ENCODE measurements at places on chromosomes 1 and 21.

DNA sequence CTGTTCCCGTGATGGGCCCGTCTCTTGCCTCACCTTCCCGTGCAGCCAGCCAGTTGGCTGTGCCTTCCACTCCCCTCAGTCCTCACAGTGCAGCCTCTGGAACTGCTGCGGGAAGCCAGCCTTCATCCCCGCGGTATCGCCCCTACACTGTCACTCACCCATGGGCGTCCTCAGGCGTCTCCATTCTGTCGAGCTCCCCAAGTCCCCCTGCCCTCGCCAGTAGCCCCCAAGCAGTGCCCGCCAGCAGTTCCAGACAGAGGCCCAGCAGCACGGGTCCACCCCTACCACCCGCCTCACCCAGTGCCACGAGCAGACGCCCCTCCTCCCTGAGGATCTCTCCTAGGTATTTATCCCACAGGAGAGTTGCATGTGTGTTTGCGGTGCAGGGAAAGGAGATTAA lies 73.5 kb downstream of the UBE4B start:
- no peak for DNase-seq

DNA sequence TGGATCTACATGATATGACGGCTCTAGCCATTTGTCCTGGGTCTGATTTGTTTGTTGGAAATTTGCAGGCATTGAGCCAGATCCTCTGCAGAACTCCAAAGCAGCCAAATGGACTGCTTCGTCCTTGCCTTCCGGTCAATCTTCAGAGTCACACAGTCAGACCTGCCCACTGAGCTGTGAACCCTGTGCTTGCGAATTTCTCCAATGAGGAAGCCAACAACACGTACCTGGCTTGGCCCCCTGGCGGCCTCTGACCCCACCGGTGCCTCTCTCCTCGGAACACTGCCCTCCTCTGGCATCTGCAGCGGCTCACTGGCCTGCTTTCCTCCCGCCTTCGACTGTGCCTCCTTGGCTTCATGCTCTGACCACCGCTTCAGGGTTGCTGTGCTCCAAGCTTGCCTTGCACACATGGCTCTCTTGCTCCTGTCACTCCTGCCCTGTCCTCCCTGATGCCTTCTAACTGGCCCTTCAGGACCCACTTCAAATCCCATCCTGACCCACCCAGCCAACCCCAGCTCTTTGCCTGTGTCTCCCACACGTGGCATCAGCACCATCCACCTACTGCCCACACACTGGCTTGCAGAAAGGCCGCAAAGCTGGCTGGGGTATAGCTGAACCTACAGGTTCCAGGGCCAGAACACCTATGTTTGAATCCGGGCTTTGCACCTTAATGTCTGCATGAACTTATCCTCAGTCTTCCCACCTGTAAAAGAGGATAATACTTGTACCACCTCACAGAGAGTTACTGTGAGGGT lies 128.2 kb downstream of the KCNN3 start:
- DNase-seq, result no peak

- DNase-seq, result no peak
Measured at GRCh38 chr1:168726281-168726680, 2.7 kb downstream of the DPT start.

DNA sequence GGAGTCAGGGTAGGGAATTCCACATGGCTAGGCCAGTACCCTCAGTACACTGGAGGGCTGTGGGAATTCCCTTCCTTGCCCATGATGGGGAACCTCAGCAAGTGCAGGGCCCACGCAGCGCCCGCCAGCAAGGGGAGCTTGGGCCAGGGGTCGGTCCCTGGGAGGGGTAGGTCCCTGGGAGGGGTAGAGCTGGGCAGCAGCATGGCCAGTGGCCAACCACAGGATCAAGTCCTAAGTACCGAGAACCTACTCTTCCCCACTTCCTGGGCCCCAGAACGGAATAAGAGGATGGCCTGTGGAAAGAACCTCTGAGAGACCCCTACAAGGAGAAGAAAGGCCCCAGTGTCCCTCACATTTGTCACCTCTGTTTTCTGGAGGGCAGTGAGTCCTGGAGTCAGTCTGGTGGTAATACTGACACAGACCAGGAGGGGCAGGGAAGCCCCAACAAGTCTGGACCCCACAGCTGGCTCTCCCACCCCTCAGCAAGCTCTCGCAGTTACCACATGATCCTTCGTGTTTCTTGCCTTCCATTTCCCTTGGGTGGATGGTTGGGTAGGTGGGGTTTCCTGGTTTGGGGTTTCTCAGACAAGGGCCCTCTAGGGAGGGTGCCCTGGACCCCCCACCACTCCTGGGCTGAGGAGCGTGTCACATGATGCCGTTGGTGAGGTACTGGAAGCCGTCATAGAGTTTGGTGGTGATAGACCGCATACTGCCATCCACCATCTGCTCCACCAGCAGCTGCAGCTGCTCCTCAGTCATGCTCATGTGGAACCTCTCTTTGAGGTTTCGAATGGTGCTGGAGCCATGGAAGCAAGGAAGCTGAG lies 10.3 kb downstream of the ZNF687 start:
- DNase-seq, result no peak

- no peak for DNase-seq
Measured at GRCh38 chr21:17848228-17848627, 29.1 kb upstream of the C21orf91 start.

GRCh38 chr1:30793209-30793608 lies 35.6 kb upstream of the LAPTM5 start:
- no peak for DNase-seq

GRCh38 chr1:99327357-99327756 lies 63.1 kb downstream of the PLPPR4 start:
- DNase-seq, result peak; percentile 17
